ENCODE measurements at places on chromosomes 16 and 17. TPM values are rescaled to one million over a fixed set of nuclear protein-coding genes. Genes with fewer than 3 reads are reported as not detected.

The TIGD7 gene
- 2.3 TPM for total RNA-seq

The FA2H gene
- not detected for total RNA-seq

The CDH3 gene
- total RNA-seq, result 0.19 TPM

The BCL6B gene
- 0.91 TPM for total RNA-seq

Measured in activated CD4-positive, alpha-beta T cell treated with anti-CD3 and anti-CD28 coated beads, Interleukin-2, amount 10 ng/mL, durations not matched to agents 24 days and 14 days (primary cell).